ENCODE measurements at places on chromosomes 4 and X.

DNA sequence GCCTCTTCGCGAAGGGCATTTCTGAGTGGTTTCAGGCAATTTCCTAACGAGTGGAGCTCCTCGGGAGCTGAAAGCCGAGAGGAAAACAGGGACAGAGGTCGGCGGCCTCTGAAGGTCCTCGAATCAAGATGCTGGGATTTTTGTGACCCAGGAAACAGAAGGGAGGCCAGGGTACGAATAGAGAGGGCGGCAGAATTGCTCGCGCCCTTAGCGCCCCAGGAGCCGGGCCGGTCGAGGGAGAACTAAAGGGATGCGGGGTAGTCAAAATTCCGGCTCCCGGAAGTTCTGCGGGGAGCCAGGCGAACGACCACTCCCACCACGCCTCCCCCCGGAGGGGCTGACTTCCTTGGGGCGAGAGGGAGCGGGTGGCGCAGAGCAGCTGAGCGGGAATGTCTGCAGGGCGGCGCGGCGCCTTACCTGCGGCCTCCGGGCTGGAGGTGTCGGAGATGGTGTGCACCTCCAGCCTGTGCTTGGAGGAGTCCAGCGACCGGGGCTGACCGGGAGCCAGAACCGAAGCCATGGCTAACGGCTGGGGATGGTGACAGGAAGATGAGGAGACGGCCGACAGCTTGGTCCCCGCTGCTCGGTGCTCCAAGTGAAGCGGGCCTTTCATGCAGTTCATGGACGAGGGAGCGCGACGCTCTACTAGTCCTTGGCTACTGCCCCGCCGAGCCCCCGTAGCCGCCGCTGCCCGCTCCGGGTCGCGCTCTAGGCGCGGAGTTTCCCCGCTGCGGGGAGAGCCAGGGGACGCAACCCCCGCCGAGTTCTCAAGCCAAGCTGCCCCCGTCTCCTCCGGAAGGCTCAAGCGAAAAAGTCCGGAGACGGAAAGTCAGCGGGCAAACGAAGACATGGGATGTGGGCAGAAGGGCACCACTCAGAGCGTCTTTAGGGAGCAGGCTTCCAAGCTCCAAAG, 782 bp downstream of the PITX2 start:
- no peak for DNase-seq

DNA sequence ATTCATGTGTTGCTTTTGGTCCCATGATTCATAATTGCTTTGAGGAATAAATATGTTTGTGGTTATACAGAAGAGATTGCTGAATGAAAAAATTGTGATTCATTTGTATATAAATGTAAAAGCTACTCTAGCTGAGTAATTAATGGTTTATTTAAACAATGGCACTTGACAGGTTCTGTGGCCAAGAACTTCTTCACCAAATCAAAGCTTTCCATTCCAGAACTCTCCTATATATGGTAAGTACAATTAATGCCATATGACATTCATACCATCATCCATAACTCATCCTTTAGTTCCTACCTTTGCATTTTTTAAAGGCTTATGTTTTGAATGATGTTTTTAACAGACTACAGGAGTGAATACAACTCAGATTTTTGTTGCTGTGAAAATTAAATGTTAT, 105.8 kb downstream of the REPS2 start:
- DNase-seq = no peak

- DNase-seq = no peak
Measured at GRCh38 chrX:30635630-30636029, 17.6 kb upstream of the GK start.

DNA sequence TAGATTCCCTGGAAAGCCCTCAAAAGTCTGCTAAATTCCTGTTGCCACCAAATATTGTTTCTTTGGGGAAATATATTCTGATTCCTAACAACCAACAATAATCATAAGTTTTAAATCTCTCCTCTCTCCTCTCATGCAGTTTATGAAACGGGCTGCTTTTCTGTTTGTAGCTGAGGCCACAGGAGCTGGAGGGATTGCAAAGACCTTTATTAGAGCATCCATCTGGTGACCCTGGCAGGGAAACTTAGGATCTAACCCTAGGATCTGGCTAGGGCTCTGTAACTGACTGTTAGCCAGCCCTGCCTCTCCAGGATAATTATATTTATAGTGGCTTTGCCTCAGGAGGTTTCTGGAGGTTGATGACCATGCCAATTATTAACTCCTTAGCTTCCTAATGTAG, 56.9 kb downstream of the SMAD1 start:
- no peak for DNase-seq

- DNase-seq = no peak
Measured at GRCh38 chr4:17414392-17414791, 97.5 kb downstream of the QDPR start.

- DNase-seq = no peak
Measured at GRCh38 chr4:182090186-182090585, 153.0 kb upstream of the TENM3 start.

DNA sequence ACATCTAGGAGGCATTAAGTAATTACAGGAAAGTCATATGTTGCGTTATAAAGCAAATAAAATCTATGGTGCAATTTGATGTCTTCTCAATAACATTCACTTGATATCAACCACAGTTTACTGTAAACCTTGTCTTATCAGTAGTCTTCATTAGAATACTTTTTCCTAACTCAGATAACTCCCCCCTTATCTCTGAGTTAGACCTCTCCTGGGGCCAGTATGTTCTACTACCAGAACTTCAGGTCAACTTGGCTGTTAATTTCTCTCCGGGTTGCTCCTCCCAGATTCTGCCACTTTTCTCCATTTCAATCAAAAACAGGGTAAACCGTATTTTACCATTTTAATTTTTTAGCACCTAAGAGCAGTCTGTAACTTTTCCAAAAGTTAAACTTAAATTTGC, 50.0 kb downstream of the KDR start:
- no peak for DNase-seq

DNA sequence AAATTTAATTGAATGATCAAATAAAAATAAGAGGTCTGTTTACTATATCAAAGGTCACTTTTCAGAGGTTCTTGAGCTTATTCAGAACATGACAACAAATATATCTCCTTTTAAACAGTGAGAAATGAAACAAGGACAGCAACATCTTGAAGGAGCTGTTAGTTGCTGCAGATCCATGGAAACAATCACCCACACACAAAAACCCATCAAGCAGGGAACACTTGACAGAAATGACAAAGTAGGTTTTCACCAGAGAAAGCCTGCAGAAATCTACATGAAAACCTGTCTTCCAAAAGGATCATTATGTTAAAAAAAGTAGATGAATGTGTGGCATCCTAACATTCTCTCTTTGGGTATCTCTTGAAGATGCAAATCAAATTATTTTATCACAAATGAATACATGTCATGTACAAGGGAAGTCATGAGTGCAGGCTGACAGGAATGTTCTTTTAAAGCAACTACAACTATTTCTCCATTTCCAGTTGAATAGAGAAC, 203.0 kb downstream of the GRIA2 start:
- DNase-seq = no peak
